RWPE2 (cell line): ENCODE measurements at places on chromosomes 12 and 14.

GRCh38 chr14:22282417-22282816 is 306.6 kb downstream of the DAD1 start:
- no peak for DNase-seq

DNA sequence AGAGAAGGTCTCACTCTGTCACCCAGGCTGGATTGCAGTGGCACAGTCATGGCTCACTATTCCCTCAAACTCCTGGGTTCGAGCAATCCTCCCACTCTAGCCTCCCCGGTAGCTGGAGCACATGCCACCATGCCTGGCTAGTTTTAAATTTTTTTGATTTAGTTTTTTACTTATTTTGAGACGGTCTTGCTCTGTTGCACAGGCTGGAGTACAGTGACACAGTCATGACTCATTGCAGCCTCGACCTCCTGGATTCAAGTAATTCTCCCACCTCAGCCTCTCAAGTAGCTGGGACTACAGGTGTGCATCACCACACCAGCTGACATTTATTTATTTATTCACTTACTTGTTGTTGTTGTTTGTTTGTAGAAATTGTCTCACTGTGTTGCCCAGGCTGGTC is 22.2 kb upstream of the DIP2B start:
- DNase-seq, result no peak

DNA sequence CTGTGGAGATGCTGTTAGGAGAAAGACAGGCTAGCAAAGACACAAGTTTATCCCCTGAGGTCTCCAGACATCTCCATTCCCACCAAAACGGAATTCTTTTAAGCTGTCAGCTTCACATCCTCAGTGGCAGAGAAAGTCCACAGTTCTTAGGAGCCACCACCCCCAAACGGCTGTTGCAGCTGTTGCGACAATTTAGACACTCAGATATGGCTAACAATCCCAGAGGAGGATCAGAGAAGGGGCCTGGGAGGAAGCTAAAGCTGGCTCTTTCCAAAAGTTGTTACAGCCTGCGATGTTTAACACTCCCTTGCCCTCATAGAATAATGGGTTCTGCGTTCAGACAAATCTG is 1.9 kb upstream of the ATP5MC2 start:
- DNase-seq, result no peak

- peak; percentile 52 for DNase-seq
These were observed 94.5 kb downstream of the CALM1 start for GRCh38 chr14:90491221-90491885.

DNA sequence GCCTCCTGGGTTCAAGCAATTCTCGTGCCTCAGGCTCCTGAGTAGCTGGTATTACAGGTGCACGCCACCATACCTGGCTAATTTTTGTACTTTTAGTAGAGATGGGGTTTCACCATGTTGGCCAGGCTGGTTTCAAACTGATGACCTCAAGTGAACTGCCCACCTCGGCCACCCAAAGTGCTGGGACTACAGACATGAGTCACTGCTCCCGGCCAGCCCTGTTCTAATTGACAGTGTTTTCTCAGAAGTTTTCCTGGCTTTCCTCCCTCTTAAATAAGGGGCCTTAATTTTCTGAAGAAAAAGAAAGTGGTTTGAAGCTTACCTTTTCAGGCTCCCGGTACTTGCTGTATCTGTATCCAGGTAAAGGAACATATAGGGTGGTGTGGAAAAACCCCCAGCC is 1.7 kb downstream of the HAL start:
- DNase-seq, result no peak

DNA sequence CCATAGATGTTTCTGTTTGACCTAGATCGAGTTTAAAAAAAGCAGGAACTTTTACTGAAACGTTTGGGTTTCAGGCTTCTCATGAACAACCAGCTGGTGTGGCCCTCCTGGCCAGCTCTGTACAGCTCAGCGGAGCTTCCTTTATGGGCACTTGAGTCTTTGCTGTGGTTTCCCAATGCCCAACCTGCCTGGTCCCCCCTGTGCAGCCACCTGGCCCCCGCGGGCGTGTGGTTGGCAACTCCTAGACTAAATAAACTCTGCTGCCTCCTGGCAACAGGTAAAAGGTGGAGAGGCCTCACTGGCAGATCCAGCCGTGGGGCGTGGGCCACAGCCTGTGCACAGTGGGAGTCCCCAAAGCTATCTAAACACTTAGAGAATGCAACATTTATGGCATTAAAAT is 38.7 kb downstream of the ADGRD1 start:
- DNase-seq, result no peak

DNA sequence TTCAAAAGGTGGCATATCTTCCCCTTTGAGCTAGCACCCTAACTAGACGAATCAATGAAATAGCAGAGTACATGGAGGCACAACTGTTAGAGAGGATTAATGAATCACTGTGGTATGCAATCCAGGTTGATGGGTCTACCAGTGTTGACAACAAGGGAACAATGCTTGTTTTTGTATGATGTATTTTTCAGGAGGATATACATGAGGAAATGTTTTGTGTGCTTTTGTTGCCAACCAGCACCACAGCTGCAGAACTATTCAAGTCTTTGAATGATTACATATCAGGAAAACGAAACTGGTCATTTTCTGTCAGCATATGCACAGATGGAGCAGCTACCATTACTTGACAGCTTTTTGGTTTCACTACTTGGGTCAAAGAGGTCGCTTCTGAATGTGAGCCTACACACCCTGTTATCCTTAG is 142.6 kb downstream of the GPHN start:
- no peak for DNase-seq

- no peak for DNase-seq
These were observed 87.6 kb downstream of the GCH1 start for GRCh38 chr14:54815016-54815415.

- DNase-seq, result no peak
These were observed 17.1 kb downstream of the FICD start for GRCh38 chr12:108531929-108532848.
